ENCODE measurements at places on chromosomes 2 and 18.

DNA sequence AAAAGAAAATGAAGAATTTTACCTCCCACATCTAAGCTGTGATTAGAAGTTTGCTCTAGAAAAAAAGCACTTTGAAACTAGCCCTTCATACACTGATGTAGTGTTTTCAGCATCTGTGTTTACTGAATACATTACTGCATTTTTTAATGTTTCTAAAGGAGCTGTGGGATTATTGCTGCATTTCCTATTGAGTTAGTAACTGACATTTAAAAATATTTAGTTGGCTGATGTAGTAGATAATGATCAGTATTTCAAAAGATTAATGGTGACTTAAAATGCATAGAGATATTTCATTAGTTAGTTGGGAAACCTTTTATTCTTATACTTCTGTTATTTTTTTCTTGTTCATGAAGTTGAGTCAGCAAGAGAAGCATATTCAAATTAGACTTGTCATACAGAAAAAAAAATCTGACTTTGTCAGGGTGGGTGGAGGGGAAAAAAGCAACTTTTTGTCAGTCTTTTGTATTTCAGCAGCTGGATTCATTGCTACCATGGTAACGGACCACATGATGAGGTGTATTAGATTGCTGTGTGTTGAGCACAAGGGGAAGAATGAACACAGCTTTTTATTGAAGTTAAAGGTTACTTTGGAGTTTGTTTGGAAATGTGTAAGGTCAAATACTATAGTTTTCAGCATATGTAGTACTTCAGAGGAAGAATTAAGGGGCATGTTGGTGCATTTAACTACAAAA, at the start of gene DTNA:
DTNA (plus strand) TSS at position 549 of the 692 bp plus-strand sequence. CDS start 45,679 bp downstream, outside the sequence.
- no peak for DNase-seq

DNA sequence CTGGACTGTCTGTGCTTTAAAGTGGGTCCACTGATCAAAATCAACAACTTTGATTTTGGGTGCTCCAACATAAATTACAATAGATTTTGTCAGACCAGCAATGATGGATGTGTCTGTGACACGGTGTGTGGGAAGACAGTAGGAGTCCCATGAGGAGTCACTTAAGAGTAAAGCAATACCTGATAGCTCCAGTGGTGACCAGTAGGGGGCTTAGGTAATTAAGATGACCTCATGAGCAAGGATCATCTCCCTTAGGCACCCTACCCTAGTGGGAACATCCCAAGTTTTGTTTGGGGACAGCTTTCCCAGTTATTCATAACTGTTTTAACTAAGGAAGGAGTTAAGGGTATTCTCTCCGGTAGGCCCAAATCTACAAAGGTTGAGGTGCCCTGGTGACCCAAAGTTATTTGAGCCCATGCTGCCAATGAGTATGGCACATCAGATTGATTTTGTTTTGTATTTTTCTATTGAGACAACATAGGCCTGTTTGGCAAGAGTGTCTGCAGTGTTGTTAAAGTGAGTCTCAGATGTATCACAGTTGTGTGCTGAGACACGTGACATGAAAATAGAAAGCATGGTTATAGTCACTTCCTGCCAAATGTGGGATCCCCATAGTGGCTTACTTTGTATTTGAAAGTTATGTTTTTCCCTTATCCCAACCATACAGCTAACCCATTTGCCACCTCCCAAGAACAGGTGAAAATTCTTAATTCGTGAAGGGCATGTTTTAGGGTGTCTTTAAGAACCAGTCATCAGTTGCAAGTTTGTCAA, 1337.6 kb upstream of the SLC39A10 start:
- no peak for DNase-seq

GRCh38 chr2:162581959-162582798, 238.2 kb downstream of the GCA start:
- no peak for DNase-seq

- DNase-seq = no peak
Measured at GRCh38 chr2:59993726-59994125, 559.7 kb downstream of the BCL11A start.

DNA sequence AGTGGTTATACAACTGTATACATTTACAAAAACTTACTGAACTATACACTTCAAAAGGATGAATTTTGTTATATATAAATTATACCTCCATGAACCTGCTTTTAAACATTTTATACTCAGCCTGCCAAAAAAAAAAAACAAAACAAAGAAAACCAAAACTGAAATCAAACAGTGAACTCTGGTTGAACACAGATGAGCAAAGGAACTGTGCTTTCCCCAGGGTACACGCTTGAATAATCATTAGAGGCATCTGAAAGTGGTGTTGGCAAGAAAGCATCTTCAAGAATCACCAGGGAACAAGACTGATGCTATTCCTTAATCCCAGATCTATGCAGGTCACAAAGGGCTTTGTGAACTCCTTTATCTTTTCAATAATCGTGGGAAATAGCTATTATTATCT, 77.0 kb upstream of the LYPD1 start:
- no peak for DNase-seq
